ENCODE measurements at places on chromosomes 1 and 21. TPM values are rescaled to one million over a fixed set of nuclear protein-coding genes. Genes with fewer than 3 reads are reported as not detected.

The SYCP1 gene
- total RNA-seq, result not detected

The CATSPERE gene
- 0.44 TPM for total RNA-seq

The CIART gene
- 1.6 TPM for total RNA-seq

The COL24A1 gene
- 0.87 TPM for total RNA-seq

The CELA3A gene
- total RNA-seq, result not detected

The FCGR2B gene
- total RNA-seq, result 0.15 TPM

The LCE3D gene
- not detected for total RNA-seq

The MNDA gene
- total RNA-seq, result not detected

The HAO2 gene
- not detected for total RNA-seq

The SLC30A2 gene
- total RNA-seq, result not detected
